ENCODE measurements at places on chromosomes 3 and 15. TPM values are rescaled to one million over a fixed set of nuclear protein-coding genes. Genes with fewer than 3 reads are reported as not detected.

Gene FAM3D
- not detected for total RNA-seq

DNA sequence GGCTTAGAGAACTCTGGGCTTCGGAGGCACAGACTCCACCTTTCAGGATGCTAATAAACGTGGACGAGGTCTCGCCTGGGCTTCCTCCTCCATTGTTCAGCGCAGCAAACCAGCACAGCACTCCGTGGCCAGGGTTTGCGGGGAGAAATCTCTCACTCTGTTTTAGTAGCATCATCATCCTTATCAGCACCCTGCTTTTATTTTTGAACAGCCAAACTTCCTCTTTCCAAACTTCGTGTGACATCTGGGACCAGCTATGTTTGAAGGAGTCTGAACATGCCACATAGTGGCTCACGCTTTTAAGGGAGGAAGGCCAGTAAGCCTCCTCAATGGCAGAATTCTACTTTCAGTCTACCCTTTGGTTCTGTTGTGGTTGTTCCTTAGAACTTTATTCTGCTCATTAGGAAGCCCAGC is 149.0 kb downstream of the PGPEP1L start:
- no peak for DNase-seq
- H3K27me3 ChIP-seq: no peaks in the 10 kb centered on the region
- no peaks in the 10 kb centered on the region for H3K36me3 ChIP-seq
- H3K4me3 ChIP-seq: no peak overlapping the region
- H3K27ac ChIP-seq: peak overlapping the region; percentile 83
- peaks cover 47% of the 10 kb centered on the region for H3K4me1 ChIP-seq

DNA sequence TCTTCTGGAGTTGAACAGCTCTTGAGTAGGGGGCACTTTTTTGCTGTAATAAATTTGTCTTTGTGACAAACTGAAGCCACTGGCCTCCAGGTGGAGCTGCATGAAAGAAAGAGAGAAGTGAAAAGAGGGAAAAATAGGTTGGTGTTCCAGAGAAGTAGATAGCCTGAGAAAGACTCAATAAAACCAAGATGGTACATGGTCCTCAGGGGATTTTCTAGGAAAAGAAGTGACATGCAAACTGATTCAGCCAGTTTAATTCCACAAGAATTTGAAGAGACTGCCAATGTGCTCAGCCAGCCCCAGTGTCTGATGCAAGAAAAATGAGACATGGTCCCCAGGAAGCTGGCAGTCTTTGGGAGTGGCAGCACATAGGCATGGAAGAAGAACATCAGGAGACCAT is 152.7 kb downstream of the CD47 start:
- peak; percentile 42 for DNase-seq
- no peaks in the 10 kb centered on the region for H3K4me1 ChIP-seq
- H3K27me3 ChIP-seq: no peaks in the 10 kb centered on the region
- H3K27ac ChIP-seq: no peak overlapping the region
- H3K4me3 ChIP-seq: no peak overlapping the region

- H3K27ac ChIP-seq: no peak overlapping the region
- H3K36me3 ChIP-seq: peaks cover 2% of the 10 kb centered on the region
- no peaks in the 10 kb centered on the region for H3K27me3 ChIP-seq
- H3K4me1 ChIP-seq: peaks cover 36% of the 10 kb centered on the region
These were observed 2.1 kb downstream of the CCDC51 start for GRCh38 chr3:48437812-48438211.
